Urothelium cell line (cell line): ENCODE measurements at places on chromosomes 3 and 15.

DNA sequence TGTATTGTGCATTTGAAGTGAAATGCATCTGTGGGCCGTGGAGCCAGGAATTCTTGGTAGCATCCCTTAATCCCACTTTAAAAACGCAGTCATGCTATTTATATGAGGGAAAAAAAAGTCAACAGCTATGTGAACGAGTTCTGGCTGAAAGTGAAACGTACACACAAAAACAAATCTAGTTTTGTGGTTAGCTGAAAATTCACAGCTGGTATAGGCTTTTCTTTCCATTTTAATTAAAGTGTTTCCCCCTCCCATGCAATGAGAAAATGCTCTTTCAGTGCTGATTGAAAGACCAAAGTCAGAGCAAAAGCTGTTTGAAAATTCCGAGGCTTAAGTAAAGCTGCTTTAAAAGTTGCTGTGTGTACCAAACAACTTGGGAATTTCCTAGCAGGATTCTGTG, 297.4 kb downstream of the PLCL2 start:
- no peak for DNase-seq

DNA sequence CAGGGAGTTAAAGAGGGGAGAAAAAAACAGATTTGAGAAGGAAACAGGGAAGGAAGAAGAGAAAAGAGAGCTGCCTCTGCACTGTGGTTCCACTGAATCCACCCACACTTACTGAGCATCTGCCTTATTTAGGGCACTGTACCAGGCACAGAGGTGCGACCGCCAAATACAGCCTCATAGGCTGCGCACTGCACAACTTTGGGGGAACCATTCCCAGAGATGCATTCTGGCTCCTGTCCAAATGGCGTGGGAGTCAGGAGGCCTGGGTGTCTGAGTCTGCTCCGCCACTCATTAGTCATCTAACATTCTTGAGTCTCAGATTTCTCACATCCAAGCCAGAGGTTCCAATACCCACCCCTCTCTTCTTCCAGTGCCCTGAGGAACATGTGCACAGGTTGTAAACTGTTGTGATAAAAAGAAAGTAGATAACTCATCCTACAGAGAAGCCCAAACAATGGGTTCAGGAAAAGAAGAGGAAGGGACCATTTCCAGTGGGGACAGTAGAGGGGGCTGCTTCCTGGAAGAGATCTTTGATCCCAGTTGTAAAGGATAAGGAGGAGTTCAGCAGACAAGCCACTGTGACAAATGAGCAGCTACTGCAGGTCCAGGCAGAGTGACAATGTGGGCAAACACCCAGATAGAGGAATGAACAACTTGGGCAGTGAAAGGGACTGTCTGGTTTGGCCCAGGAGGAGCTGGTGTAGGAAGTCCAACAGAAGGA, 254.6 kb downstream of the UACA start:
- peak; percentile 96 for DNase-seq

DNA sequence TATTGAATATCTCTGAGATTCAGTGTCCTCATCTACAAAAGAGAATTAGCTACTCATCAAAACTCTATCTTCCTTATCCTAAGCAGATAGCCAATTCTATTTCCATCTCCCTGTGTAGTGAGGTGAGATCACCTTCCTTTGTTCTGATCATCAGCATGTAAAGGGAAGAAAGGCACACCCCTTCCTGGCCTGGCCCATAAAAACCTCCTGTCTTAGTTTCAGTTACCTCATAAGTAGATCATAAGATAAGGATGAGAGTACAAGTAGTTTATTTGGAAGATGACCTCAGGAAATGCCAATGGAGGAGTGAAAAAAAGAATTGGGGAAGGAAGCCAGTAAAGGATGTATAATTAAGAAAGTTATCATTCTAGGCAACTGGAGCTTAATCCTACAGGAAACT, 114.5 kb upstream of the GADL1 start:
- no peak for DNase-seq

DNA sequence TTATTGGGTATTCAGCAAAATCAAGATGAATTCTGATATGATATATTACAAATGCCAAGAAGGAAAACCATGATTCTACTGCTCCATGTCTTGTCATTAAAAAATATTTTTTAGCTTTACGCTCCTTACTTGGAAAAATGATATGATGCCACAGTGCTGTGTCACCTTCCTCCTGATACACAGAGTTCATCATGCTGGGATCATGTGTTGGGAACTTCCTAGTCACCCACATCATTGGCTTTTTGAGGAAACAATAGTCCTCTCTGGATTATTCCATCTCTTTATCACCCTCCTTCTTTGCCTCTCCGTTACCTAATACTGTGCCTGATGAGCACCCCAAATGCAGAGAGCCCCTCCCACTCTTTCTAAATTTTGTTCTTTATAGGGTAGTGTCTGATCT, 94.3 kb upstream of the PFN2 start:
- DNase-seq = no peak

- no peak for DNase-seq
Measured at GRCh38 chr3:154690413-154690812, 260.4 kb upstream of the GPR149 start.

DNA sequence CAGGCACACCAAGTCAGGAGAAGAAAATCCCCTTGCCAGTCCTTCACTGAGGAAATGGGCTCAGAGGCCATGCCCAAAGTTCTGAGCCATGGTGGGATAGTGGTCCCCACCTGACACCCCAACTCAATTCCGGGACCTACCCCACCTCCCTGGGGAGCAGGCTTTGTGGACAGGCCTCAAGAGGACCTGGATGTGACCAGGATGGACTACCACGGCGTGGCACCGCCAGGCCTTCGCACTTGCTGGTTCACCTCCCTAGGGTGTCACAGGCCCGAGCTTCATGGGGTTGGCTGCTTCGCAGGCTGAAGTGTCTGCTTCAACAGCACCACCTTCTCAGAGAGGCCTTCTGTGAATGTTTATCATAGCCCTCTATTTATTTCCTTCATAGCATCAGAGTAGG, 31.7 kb downstream of the POC1A start:
- DNase-seq = no peak

- DNase-seq = no peak
Measured at GRCh38 chr15:50676799-50677483, 9.7 kb downstream of the TRPM7 start.

DNA sequence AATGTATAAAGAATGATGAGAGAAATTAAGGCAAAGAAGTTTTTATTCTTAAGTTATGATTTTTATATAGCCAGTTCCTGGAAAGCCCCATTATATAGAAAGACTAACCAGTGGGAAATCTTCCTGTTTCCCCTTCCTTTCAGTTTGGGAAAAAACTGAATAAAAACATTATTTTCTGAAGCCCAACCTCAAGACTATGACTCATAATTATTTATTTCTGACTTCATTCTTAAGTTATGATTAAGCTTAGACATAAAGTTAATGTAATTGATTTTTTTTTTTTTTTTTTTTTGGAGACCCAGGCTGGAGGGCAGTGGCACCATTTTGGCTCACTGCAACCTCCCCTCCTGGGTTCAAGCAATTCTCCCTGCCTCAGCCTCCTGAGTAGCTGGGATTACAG, 55.8 kb downstream of the TRPC1 start:
- no peak for DNase-seq

DNA sequence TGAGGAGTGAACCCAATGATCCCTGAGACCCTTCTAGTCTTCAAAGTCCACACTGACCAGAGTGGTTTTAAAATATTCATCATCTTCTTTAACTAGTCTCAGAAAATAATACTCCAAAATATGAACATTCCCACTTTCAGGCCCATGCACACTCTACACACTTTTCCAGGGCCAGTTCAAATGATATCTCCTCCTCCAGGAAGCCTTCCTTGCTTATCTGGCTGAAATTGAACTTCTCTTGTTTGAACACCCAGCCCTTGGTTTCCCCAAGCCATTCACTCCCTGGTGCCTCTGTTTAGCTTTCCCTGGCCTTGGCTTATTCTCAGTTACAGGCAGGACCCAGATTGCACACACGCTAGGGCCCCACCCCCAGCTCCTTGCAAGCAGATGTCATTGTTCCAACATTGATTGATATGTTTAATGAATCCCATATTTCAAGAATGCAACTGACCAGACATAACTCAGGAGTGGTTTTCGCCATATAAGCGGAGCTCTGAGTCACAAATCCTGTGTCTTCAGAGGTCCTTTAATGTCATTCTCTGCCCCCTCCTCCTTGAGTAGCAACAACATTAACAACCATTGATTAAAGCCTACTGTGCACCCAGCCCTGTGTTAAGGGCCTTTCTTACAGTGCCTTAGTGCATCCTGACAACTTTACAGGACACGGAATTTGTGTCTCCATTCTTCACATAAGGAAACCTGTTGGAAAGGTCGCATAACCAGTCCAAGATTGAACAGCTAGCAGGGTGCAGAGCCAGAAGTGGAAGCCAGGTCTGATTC, 2.1 kb downstream of the ITGA11 start:
- no peak for DNase-seq

DNA sequence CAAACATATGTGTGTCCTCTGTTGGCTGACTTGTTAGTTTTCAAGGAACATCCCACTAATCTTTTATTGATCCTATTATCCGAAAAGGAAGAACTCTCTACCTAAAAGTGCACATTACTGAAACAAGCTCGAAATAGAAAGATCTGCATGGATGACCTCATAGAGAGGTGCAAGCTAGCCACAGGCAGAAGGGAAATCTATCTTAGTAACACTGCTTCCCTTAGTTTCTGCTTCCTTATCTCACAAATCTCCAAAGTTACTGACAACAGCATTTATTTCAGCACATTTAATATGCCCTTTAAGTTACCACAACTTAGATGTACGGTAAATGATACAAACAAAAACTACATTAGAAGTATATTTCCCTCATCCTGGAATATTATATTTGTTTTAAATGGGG, 285.1 kb upstream of the CCDC54 start:
- no peak for DNase-seq

GRCh38 chr3:15295506-15295905, 36.9 kb downstream of the SH3BP5 start:
- no peak for DNase-seq
